ENCODE measurements at places on chromosomes 4 and X.

GRCh38 chr4:10074767-10075105 is 41.9 kb downstream of the WDR1 start:
- DNase-seq, result no peak

DNA sequence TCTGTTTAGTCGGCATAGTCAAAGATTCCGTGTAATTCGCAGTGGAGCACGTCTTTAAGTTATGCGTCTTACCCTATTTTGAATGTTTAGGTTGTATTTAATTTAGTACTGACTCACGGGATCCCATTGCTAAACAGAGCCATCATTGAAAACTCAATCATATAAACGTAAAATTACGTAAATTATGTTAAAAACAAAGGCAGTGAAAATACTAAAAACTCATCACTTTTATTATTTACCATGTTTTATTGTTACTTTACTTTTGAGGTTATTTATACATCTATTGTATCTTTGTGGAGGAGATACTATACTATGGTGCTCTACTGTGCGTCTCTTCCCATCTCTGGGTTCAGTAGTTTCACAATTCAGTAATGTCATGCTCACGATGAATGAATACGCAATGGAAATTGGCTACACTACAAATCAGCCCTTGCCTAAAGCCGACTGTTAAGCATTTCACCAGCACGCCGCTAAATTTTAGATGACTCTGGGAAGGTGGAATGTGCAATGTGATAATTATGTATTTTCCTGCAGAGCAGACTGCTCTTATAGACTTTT is 944 bp downstream of the FUNDC2 start:
- no peak for DNase-seq

DNA sequence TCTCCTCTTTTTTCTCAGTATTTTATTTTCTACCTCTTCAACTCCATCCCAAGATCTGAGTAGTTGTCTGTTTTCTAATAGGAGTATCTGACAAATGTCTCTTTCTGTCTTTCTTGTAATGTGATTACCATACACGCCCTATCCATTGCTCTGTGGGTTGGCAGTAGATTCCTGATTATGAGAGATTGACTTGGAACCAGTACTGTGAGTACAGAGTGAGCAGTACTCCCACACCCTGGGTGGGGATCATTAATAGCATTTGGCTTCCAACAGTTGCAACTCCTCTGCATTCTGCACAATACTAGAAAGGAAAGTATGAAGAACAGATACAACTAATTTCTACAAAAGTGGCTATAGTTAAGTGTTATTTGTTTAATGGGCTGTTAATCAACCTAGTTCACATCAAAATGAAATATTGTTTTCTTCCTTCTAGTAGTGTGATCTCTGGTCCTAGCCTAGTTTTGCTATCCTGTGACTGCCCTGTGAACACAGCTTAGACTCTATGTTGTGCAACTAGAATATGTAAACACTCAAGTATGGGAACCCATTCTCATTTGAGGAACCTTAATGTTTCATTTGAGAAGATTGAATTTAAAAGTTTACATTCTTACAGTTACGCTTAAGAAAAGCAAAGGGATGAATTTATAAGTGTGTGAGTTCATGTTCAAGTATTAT is 112.9 kb downstream of the PTPN13 start:
- no peak for DNase-seq

DNA sequence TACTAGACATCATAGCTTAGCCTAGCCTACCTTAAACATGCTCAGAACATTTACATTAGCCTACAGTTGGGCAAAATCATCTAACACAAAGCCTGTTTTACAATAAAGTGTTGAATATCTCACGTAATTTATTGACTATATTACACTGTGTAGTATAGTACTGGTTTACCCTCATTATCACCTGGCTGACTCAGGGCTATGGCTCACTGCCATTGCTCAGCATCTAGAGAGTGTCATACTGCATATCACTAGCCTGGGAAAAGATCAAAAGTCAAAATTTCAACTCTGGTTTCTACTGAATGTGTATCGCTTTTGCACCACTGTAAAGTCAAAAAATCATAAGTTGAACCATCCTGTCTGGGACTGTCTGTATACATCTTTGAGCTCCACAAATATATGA is 78.6 kb downstream of the CEP44 start:
- DNase-seq, result no peak

GRCh38 chr4:132026166-132026565 is 1122.9 kb upstream of the PCDH10 start:
- DNase-seq, result peak; percentile 35

- no peak for DNase-seq
Observed at GRCh38 chr4:189048119-189048518, 892.6 kb upstream of the FRG1 start.

GRCh38 chr4:146029939-146030710 is 91.5 kb upstream of the ZNF827 start:
- no peak for DNase-seq

- DNase-seq, result no peak
Observed at GRCh38 chrX:103356858-103357257, 552 bp downstream of the TCEAL9 start.

DNA sequence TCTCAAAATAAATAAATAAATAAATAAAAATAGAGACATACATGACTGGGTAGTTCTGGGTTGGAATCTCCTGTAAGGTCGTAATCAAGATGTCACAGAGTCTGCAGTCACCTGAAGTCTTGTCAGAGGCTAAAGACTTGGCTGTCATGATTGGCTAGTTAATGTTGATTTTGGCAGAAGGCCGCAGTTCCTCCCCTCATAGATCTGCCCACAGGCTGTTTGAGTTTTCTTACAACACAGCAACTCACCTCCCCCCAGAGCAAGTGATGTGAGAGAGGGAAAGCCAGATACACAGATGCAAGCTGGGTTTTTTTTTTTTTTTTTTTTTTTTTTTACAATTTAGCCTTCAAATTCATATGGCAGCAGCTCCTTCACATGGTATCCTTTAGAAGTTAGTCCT is 36.4 kb upstream of the BMPR1B start:
- DNase-seq, result no peak

GRCh38 chr4:42927946-42928345 is 35.4 kb downstream of the GRXCR1 start:
- DNase-seq, result no peak

DNA sequence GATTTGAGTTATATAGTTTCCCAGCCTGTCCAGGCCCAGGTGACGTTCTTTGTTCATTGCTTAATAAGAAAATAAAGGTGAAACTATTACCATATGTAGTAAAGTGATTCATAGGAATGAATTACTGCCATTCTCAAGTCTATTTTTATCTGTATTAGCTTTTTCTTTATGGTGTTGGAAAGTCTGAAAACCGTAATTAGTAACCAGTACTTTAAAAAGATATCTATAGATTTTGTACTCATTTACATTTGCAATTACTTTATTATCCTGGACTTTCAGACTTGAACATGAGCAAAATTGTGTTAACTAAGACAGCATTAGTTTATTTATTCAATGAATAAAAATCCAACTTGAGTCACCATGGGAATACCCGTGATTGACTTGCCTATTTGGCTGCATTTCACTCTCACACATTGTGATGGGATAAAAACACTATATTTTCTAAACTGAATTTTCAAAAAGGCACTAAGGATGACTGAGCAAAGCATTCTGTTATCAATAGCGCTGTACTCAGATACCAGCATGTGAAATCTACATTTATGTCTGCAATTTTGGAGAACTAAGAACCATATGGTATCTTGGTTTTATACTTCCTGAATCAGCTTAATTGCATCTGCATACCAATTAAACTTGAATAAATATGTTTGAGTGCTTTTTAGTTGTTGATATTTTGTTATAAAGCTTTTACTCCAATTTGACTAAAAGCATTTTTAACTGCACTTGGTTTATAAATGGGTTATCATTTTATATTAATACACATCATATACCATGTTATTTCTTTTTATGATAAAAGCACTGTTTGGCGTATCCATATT is 154.6 kb downstream of the CCSER1 start:
- no peak for DNase-seq
